Activated CD4-positive, alpha-beta T cell treated with anti-CD3 and anti-CD28 coated beads, Interleukin-2, amount 10 ng/mL, durations not matched to agents 24 days and 14 days (primary cell): ENCODE measurements at places on chromosomes 2 and 18.

GRCh38 chr2:43356774-43357173 is 130.4 kb upstream of the ZFP36L2 start:
- no peak for DNase-seq

GRCh38 chr2:207478572-207478971 is 51.2 kb upstream of the CREB1 start:
- DNase-seq: no peak

DNA sequence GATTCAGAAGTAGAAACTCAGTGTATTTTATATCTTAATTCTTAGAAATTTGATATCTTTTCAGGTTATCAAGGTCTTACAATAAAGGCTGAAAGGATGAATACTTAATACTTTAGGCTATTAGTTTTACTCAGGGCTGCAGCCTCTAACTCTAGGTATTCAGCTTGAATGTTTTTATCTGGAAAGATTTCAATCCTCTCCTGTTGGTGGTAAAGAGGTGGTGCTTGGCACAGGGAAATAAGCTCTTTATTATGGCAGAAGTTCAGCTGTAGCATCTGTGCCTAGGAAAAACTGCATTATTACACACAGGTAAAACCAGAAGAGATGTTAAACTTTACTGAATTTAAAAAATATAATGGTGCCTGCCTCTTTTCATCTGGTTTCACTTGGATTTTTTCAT is 11.1 kb downstream of the ACVR2A start:
- DNase-seq: no peak

DNA sequence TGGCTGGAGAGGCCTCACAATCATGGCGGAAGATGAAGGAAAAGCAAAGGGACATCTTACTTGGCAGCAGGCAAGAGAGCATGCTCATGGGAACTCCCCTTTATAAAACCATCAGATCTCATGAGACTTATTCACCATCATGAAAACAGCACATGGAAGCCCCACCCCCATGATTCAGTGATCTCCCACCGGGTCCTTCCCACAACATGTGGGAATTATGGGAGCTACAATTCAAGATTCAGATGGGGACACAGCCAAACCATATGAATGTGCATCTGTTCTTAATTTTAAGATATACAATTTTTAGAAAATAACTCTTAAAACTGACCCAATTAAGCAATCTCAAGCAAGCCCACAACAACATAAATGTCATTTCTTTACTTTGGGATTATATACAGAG is 12.6 kb downstream of the C18orf63 start:
- DNase-seq: no peak

- no peak for DNase-seq
Measured at GRCh38 chr18:56721031-56721430, 69.9 kb downstream of the WDR7 start.

- DNase-seq: no peak
Measured at GRCh38 chr2:17912266-17912691, 33.8 kb downstream of the KCNS3 start.

GRCh38 chr2:64992218-64992617 is 3.0 kb downstream of the SLC1A4 start:
- no peak for DNase-seq

- no peak for DNase-seq
Measured at GRCh38 chr18:51066273-51066672, 36.3 kb downstream of the SMAD4 start.

DNA sequence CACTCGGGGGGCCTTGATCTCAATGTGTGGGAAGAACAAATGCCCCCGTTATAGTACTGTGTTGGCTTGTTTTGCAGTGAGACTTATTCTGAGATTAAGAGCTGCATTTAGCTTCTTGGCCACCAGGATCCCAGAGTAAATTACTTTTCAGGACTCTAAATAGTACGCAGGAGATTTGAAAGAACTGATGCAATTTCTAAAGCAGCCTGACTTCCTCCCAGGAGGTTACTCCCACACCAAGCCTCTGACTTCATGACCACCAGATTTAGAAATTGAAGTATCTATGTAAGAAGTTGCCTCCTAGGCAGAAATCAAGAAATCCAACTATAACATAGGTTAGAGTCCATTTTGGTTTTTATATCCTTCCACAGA is 67.0 kb downstream of the FEZ2 start:
- DNase-seq: no peak

- DNase-seq: no peak
Measured at GRCh38 chr18:48467231-48467630, 58.0 kb upstream of the ZBTB7C start.

GRCh38 chr18:24370120-24370519 is 27.5 kb downstream of the OSBPL1A start:
- DNase-seq: no peak

DNA sequence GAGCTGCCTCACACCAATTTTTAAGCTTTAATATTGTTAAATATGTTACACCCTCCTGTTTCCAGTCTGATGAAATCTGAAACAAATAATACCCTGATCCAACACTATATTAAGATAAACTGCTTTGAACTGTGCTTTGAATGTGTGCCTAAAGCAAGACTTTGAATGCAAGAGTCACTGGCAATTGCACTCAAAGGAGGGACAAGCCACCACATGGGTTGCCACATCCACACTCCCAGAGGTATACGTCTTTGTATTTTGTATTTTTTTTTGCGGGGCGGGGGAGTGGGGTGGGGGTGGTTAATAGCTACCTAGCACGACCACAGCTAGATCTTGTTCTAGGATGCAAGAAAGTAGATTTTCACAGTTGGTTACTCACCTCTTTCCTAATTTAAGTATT is 1.8 kb upstream of the ZEB2 start:
- no peak for DNase-seq

GRCh38 chr18:32851936-32852335 is 79.1 kb upstream of the KLHL14 start:
- no peak for DNase-seq

DNA sequence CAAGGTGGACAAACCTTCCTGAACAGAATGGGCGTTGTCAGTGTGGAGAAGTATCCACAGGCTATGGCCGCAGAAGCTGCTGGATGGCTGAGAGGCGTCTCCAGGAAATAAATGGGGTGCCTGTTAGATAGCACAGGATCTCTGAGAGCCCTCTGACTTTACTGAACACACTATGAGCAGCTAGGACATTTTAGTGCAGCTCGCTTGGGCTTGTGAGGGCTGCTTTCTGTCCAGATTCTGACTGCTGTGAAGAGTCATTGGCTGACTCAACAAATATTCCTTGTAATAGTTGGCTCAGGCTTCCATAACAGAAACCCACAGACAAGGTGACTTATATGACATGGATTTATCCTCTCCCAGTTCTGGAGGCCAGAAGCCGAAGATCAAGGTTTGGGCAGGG is 100.2 kb upstream of the SNTG2 start:
- no peak for DNase-seq

GRCh38 chr2:86301009-86301408 is 36.4 kb downstream of the REEP1 start:
- no peak for DNase-seq

DNA sequence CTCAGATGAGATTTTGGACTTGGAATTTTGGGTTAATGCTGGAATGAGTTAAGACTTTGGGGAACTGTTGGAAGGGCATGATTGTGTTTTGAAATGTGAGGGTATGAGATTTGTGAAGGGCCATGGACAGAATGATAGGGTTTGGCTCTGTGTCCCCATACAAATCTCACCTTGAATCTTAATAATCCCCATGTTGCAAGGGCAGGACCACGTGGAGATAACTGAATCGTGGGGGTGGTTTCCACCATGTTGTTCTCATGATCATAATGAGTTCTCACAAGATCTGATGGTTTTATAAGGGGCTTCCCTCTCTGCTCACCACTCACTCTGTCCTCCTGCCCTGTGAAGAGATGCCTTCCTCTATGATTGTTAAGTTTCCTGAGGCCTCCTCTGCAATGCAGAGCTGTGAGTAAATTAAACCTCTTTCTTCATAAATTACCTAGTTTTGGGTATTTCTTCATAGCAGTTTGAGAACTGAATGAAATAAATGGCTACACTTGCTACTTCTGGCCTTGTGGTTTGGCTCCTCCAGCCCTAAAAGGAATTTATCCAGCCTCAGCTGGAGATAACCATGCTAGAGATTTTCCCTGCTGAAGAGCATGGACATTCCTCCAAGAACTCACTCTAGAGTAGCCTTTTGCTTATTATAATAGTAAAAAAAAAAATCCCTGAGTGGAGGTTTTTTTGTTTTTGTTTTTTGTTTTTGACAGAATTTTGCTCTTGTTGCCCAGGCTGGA is 144.3 kb upstream of the TFPI start:
- DNase-seq: no peak

GRCh38 chr2:8593243-8593642 is 88.6 kb upstream of the ID2 start:
- no peak for DNase-seq

GRCh38 chr2:127623388-127624319 is 22.3 kb upstream of the GPR17 start:
- DNase-seq: no peak

DNA sequence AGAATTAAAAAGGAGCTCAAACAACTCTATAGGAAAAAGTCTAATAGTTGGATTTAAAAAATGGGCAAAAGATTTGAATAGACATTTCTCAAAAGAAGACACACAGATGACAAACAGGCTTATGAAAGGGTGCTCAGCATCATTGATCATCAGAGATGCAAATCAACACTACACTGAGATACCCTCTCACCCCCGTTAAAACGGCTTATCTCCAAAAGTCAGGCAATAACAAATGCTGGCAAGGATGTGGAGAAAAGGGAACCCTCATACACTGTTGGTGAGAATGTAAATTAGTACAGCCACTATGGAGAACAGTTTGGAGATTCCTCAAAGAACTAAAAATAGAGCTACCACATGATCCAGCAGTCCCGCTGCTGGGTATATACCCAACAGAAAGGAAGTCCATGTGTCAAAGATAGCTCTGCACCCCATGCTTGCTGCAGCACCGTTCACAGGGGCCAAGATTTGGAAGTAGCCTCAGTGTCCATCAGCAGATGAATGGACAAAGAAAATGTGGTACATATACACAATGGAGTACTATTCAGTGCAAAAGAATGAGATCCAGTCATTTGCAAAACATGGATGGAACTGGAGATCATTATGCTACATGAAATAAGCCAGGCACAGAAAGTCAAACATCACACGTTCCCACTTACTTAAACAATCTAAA is 46.7 kb upstream of the B3GNT7 start:
- DNase-seq: no peak

DNA sequence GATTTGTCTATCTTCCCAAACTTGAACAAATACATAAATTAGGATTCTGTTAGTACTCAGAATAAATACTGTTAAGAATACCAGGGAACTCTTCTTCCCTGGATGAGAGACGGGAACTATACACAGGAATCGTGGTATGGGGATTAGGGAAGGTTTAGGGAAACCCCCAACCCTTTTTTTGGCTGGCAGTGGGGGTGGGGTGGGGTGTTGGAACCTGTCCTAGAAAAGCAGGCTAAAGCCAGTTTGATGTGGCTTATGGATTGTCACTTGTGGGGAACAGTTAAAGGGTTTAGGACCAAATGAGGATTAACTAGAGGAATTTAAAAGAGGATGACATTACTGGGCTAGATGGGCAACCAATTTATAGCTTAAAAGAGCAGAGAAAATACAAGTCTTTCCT is 1.8 kb downstream of the SLC4A10 start:
- no peak for DNase-seq

GRCh38 chr2:19854596-19855541 is 46.9 kb downstream of the TTC32 start:
- no peak for DNase-seq

- peak; percentile 74 for DNase-seq
Measured at GRCh38 chr18:63249771-63250170, 69.8 kb downstream of the BCL2 start.

GRCh38 chr2:226711606-226712296 is 87.9 kb downstream of the IRS1 start:
- no peak for DNase-seq

- no peak for DNase-seq
Measured at GRCh38 chr2:232027530-232027929, 66.0 kb downstream of the DIS3L2 start.

GRCh38 chr18:59907660-59908059 is 7.9 kb downstream of the PMAIP1 start:
- no peak for DNase-seq

DNA sequence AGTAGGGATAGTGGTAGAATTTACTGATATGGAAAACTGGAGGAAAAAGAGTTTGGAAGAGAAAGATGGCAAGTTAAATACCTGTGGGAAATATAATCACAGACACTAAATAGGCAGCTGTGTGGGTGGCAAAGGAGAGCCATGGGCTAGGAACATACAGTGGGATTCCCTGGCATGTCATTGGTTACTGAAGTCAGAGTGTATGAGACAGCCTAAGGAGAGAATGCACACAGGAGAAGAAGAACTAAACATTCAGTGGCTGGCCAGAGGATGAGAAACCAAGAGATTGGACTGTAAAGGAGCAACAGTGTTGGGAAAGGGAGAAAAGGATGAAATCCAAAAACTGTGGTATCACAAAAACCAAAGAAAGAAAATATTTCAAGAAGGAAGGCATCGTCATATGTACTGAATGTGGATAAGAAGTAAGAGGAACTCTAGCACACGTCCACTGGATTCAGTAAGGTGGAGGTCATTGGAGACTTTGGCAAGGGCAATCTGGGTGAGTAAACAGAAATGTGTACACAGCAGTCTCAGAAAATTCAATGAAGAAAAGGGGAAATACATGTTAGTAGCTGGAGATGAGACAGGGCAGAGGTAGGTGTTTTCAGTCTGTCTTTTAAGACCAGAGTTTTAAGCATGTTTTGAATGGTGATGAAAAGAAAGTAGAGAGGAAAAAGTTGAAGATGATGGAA is 83.3 kb downstream of the SPIRE1 start:
- DNase-seq: no peak

GRCh38 chr2:168602846-168603401 is 146.9 kb downstream of the CERS6 start:
- DNase-seq: no peak

DNA sequence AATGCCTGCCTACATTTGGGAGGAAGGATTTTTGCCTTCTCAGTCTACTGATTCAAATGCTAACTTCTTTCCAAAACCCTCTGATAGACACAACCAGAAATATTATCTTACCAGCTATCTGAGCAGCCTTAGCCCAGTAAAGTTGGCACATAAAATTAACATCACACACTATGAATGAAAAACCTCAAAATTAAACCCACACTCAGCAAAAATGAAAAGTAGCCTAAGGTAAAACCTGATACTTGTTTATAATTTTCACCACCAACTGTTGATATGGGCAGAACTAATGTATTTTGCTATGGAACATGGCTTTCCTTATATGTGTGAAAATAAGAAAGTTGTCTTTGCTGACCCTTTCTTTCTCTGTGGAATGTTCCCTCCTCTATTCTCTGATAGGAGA is 226.0 kb downstream of the DPP10 start:
- no peak for DNase-seq
